AG08395 (cell line): ENCODE measurements at places on chromosomes 7 and 10.

DNA sequence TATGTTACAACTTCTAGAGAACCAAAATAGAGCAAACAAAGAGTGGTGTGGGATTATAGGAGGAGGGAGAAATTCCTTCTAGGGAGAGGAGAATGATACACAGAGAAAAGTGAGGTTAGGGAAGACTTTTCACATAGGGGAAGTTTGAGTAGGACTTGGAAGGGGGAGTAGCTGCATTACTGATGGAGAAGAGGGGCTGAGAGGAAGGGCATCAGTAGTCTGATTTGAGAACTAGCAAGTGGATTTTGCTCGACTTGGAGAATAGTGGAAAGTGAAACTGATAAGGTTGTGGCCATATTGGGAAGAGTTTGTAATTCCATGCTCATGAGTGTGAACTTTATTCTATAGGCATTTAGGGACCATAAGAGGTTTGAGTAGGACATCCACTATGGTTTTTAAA, 6.1 kb downstream of the NRF1 start:
- no peak for DNase-seq

DNA sequence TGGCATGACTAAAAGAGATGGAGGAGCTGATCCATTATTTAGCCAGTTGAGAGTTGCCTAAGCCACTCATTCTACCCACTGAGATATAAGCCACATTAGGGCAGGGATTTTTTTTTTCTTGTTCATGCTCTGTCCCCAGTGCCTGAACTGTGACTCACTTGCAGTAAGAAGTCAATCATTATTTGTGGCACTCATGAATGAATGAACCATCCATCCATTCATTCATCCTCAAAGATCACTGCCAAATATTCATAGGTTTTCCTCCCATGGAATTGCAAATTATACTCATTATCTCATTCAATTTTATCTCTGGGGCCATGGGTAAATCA, 22.8 kb upstream of the ARID5B start:
- DNase-seq, result no peak

DNA sequence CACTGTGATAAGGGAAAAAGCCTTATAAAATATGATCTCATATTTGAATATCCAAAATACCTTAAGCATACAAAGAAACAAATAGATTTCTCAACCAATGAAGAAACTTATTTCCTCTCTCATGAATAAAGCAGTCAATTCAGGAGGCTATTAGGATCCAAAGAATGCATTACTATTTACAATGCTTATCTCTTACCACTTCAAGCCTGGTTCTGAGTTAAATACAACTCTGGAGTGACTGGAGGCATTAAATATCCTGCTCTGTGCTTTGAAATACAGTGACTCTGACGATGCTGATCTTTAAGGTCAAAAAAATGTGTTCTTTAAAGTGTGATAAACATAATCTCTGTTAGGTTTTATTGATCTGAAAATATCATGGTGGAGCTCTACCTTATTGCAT, 493.2 kb downstream of the ZWINT start:
- DNase-seq, result no peak

DNA sequence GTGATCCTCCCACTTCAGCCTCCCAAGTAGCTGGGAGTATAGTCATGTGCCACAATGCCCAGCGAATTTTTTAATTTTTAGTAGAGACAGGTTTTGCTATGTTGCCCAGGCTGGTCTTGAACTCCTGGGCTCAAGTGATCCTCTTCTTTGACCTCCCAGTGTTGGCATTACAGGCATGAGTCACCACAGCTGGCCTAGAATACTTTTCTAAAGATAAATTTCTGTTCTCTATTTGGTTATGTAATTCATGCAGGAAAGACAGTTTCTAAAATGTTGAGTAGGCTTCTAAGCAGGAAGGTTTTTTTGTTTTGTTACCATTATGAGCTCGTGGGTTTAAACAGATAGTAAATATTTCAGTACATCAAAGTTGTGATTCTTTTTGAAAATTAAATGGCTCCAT, 5.0 kb downstream of the RBAK start:
- no peak for DNase-seq

- DNase-seq, result no peak
Observed at GRCh38 chr10:46296641-46297141, 9.9 kb downstream of the ANTXRL start.

- DNase-seq, result peak; percentile 49
Observed at GRCh38 chr7:47232751-47233412, 349.0 kb downstream of the TNS3 start.

DNA sequence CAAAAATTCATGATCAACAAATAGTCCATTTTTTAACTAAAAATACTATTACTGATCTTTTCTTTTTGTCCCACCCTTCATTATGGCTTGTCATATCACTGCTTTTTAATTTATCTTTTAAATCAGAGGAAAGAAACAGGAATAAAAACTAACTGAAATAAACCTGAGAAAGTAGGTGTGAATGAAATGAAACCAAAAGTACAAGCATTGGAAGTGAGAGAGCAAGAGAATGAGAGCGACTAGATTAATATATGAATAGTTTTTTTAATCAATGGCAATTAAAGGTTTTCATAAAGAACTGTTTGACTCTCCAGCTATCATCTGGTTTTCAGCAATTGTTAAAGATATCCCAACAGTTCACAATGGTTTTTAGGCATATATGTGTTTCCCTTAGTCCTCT, 137.8 kb downstream of the SPAG6 start:
- no peak for DNase-seq

DNA sequence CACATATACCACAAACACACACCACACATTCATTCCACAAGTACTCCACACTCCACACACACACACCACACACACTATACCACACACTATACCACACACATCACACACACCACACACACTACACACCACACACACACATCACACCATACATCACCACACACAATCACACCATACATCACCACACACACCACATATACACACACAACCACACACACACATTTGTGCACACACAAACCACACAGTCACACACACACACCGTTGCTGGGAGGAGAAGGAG, 112.8 kb downstream of the PTPN20 start:
- DNase-seq, result no peak

DNA sequence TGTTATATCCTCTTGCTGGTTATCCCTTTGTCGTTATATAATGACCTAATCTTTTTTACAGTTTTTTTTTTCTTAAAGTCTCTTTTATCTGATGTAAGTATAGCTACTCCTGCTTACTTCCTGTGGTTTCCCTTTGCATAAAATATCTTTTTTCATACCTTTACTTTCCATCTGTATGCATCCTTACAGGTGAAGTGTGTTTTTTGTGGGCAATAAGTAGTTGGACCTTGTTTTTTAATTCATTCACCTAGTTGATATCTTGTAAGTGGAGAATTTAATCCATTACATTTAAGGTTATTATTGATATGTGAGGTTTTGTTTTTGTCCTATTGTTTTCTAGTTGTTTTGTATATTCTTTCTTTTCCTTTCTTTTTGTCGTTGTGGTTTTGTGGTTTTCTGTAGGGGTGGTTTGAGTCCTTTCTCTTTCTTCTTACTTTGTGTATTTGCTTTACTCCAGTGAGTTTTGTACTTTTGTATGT, 168.6 kb downstream of the MLLT10 start:
- DNase-seq, result no peak

- no peak for DNase-seq
Observed at GRCh38 chr10:73623056-73623455, 18.2 kb downstream of the MYOZ1 start.

DNA sequence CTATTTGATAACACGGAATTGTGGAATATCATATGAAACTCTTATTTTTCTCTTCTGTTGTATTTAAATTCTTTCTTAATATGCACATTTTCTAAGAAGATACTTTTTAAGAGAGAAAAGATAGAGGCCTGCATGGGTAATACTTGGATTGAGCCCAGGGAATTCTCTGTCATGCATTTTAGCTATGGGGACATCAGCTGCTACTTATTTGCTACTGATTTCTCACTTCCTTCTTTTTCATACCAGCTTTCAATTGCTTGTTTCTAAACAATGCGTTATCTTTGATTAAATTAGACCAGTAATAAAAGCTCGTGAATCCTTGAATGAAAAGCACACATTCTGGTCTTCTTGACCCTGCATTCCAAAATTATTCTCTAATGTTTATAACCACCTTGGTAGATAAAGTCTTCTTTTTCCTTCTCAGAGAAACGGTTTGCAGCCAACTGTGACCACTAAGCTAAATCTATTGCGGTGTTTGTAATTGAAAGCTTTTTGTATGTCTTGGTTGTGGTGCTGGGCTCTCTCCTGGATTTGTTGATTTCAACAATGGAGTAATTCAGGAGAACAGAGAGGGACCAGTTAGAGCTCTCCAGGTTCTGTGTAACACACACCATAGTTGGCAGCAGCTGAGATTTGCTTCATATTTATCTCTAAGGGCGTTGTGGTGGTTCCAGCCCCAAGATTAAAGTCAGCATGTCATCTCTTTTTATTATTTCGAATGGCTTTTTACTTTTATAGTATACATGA, 139.3 kb downstream of the PPP1R9A start:
- DNase-seq, result no peak

- DNase-seq, result no peak
Observed at GRCh38 chr7:42263971-42264370, 27.0 kb upstream of the GLI3 start.

GRCh38 chr7:6256677-6257535, 15.5 kb downstream of the CYTH3 start:
- peak; percentile 62 for DNase-seq

GRCh38 chr10:44242091-44242490, 142.8 kb downstream of the CXCL12 start:
- DNase-seq, result no peak

DNA sequence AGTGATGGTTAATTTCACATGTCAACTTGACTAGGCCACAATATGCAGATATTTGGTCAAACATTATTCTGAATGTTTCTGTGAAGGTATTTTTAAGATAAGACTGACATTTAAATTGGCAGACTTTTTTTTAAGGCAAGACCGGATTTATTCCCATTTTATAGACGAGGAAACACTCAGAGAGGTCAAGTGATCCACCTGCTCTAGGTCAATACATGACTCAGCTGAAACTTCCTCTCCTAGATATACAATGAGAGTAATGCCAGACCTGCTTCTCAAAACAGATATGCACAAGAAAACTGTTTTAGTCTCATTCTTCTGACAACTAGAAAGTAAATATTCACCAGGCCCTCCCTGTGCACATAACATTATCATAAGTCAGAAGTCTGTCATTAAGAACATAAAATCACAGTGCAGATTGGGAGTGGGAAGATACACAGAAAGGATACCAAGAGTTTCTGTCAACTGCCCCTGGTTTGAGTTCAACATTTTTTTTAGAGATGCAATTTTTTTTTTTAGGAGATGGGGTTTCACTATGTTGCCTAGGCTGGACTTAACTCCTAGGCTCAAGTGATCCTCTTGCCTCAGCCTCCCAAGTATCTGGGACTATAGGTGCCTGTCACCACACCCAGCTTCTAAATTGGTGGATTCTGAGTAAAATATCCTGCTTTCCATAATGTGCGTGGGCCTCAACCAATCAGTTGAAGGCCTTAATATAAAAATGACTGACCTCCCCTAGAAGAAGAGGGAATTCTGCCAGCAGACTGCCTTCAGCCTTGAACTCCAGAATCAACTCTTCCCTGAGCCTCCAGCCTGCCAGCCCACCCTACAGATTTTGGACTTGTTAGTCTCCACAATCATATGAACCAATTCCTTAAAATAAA, 121.4 kb downstream of the ZFAND4 start:
- DNase-seq, result no peak

- DNase-seq, result no peak
Observed at GRCh38 chr10:21494191-21495001, 31.1 kb downstream of the SKIDA1 start.

GRCh38 chr7:102823390-102824119, 74.8 kb downstream of the FAM185A start:
- no peak for DNase-seq

DNA sequence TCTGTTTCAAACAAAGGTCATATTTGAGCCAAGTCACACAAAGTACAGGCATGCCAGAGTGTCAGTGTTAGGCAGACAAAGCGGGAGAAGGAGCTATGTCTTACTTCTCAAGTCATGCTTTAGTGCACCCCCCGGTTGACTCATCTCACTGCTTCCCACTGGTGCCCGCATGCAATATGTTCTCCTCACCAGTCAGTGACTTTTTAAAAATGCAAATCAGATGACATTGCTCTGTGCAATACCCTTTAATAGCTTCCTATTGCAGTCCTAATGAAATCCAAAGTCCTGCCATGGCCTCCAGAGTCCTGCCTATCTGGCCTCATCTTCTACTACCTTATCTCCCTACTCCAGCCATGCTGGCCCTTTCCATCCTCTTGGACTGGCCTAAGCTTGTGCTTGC, 429.1 kb downstream of the ACTR3B start:
- no peak for DNase-seq

- no peak for DNase-seq
Observed at GRCh38 chr7:94354953-94355352, 39.7 kb upstream of the COL1A2 start.

DNA sequence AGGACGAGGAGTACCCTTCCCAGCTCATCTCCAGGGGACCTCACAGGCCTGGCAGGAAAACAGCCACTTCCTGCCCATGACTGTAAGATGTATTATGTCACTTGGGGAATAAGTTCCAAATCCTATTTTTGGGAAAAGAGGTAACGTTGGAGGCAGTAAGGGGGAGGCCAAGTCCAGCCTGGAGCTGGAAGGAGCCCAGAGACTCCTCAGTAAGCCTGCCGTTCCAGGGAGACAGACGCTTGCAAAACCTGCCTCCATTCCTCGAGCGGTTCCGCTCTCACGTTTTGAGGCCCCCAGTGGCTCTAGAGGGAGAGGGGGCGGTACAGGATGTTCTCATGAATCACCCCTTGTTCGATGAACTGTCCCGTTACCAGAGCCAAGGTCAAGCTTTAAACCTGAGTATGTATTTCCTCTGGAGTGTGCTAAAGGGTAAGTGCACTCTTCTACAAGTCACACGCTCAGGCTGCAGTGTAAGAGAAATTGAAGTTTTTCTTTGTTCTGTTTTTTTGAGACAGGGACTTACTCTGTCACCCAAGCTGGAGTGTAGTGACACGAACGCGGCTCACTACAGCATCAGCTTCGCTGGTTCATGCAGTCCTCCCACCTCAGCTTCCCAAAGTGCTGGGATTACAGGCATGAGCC, 45.5 kb upstream of the CYTH3 start:
- DNase-seq, result peak; percentile 71

DNA sequence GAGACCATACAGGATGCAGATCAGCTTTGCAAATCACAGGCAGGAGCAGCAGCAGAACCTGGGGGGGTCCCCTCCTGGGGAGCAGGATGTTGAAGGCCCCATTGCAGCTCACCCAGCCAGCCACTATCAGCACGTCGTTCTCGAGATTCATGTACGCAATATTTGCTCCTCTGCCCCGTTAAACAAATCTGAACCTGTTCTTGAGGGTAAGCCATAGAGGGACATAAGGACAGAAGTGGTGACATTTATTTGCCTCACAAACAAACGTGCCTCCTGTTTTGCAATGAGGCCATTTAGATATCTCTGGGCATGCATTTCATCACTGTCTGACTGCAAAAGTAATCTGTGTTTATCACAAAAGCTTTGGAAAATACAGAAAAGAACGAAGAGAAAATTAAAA, 87.3 kb upstream of the BAIAP2L1 start:
- no peak for DNase-seq

GRCh38 chr10:14665304-14665703, 109.4 kb downstream of the FAM107B start:
- no peak for DNase-seq

GRCh38 chr7:32299133-32299702, 191.0 kb downstream of the LSM5 start:
- DNase-seq, result no peak

GRCh38 chr10:30238836-30239235, 110.2 kb downstream of the MTPAP start:
- DNase-seq, result no peak
